SIG-M5 (cell line): ENCODE measurements at places on chromosomes 5 and 9.
A peak's percentile ranks its signal among the peaks of the same experiment; 100 is the strongest.

DNA sequence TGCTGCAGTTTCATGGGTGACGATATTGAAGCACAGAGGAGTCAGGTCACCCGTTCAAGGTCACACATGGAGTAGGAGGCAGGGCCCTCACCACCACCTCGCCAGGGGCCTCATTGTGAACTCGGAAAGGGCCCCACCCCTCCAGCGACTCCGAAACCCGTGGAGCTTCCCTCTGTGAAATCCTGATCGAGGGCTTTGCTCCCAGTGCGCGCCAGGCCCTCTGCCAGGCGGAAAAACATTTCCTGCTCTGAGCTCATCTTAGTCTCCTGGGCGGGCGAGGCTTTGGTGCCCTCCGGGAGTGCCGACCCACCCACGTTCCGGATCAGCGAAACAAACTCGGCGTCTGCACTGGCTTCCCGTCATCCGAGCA is 75.0 kb upstream of the FCN1 start:
- no peak for DNase-seq

GRCh38 chr5:37580106-37580505 is 201.0 kb downstream of the WDR70 start:
- no peak for DNase-seq

DNA sequence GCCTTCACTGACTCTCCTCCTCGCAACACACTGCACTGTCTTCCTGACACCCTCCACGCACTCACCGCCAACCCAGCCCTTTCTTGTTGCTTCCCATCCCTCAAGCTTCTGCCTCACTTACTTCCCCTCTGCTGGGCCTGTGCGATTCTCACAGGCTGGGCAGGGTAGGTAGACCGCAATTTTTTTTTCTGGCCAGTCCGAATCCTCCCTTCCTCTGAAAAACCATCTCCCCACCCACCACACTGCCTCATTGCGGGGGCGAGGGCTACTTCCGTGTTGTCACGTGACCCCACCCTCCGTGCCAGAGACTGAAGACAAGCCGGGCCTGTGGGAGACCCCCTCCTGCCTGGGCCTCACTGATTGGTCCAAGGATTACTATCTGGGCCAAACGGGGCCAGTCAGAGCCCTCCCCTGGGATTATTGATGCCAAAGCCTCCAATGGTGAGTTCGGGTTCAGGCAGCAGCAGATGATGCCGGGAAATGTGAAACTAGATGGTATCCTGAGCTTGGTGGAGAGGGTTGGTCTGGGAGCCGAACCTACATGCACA is 73.1 kb downstream of the STK10 start:
- DNase-seq, result peak; percentile 93

GRCh38 chr5:72353046-72353445 is 32.9 kb downstream of the PTCD2 start:
- DNase-seq, result no peak

GRCh38 chr5:170538696-170539586 is 35.1 kb downstream of the KCNIP1 start:
- DNase-seq, result no peak

- DNase-seq, result no peak
Measured at GRCh38 chr9:91894023-91894422, 56.0 kb downstream of the ROR2 start.

GRCh38 chr5:111537141-111538024 is 25.0 kb upstream of the STARD4 start:
- no peak for DNase-seq

- DNase-seq, result no peak
Measured at GRCh38 chr9:131773911-131774379, 34.1 kb upstream of the RAPGEF1 start.

DNA sequence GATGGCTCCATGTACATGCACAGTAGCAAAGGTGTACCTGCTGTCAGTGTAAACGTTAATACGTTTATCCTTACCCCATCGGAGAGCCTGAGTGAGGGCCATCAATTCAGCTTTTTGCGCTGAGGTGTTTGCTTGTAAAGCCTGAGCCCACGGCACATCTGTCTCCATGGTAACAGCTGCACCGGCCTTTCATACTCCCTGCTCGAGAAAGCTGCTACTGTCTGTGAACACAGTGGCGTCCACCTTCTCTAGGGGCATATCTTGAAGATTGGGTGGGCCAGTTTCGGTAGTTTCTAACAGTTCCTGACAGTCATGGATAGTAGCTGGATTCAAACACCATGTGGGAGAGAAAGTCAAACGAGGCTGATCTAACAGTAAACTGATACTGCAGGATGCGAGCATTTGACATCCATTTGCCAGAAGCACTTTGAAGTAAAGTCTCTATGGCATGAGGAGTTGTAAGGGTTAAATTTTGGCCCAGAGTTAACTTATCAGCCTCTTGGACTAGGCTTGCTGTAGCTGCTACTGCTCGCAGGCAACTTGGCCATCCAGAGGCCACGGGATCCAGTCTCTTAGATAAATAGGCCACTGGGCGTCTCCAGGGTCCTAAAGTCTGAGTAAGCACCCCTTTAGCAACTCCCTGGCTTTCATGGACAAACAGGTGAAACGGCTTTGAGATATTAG is 21.0 kb upstream of the RHOBTB3 start:
- no peak for DNase-seq

DNA sequence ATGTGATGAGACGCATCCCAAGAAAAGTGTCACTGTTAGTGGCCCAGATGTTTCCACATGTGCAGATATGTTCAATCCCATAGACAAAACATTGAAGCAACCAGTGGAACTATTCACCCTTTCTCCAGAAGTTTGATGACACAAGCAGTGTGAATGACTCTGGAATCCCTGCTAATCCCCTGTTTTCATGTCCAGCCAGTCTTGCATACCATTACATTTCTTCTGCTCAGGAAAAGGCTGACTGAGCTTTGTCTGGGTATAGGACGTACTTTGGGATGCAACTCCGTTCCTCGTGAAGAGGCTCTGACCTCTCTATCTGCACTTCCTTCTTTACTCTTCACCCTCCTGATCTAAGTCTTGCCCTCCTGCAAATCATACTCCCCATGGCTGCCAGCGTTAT is 172.4 kb downstream of the NTRK2 start:
- no peak for DNase-seq

GRCh38 chr9:93964685-93965084 is 9.5 kb upstream of the BARX1 start:
- no peak for DNase-seq

DNA sequence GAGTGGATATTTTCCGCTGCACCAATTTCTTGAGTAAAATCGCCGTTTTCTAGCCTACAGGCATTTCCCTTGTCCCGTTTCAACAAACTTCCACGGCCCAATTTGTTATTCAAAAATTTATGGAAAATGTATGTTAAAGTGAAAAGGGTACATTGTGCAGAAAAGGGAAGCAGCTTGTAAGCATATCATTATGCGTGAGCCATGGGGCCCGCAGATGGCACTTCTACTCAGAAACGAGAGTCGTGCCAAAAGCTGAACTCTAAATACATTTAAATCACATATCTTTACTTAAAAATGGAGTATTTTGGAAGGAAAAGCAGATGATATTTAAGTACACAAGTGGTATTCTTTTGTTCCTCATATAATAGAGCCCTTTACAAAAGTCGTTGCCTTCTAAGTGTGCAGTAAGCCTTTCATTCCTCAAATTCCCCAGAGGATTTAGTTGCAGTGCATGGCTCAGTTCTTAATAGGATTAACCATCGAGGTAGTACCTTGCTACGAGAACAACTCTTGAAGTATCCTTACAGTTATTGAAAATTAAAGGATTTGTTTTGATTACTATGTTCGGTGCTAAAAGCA is 1227.2 kb upstream of the WWC1 start:
- no peak for DNase-seq
